ENCODE measurements at places on chromosomes 16 and 17.

GRCh38 chr17:27579304-27579703 is 51.7 kb upstream of the LGALS9 start:
- no peak for DNase-seq

DNA sequence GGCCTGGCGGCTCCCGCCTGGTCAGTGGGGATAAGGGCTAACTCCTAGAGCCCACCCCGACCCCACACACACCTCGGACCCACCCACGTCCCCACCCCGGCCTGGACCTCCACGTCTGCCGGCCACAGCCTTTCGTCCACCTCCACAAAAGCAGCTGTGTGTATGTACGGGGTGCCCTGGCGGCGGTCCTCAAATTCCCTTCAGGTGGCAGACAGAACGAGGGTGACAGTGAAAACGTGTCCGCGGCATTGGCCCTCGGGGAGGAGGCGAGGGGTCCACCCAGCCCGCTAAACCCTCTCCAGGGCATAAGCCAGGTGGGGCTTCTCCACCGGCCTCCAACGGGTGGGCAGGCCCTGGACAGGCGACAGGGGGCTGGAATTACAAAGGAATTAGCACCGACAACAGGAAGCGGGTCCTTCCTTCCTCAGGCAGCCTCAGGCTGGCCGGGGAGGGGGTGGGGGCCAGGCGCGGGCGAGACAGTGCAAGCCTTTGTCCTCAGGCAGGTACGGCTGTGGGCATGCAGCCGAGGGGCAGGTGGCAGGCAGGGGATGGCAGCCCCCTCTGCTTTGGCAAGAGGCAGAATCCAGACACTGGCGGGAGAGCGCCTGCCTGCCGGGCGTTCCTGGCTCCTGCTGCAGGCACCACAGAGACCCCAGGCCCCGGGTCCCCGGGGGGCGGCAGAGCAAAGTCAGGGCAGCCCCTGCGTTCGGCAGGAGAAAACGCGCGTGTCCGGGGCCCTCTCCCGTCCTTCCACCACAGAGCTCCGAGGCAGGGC is 12.3 kb upstream of the PITPNA start:
- DNase-seq = no peak

GRCh38 chr17:57215317-57215716 is 41.0 kb upstream of the MSI2 start:
- DNase-seq = no peak

DNA sequence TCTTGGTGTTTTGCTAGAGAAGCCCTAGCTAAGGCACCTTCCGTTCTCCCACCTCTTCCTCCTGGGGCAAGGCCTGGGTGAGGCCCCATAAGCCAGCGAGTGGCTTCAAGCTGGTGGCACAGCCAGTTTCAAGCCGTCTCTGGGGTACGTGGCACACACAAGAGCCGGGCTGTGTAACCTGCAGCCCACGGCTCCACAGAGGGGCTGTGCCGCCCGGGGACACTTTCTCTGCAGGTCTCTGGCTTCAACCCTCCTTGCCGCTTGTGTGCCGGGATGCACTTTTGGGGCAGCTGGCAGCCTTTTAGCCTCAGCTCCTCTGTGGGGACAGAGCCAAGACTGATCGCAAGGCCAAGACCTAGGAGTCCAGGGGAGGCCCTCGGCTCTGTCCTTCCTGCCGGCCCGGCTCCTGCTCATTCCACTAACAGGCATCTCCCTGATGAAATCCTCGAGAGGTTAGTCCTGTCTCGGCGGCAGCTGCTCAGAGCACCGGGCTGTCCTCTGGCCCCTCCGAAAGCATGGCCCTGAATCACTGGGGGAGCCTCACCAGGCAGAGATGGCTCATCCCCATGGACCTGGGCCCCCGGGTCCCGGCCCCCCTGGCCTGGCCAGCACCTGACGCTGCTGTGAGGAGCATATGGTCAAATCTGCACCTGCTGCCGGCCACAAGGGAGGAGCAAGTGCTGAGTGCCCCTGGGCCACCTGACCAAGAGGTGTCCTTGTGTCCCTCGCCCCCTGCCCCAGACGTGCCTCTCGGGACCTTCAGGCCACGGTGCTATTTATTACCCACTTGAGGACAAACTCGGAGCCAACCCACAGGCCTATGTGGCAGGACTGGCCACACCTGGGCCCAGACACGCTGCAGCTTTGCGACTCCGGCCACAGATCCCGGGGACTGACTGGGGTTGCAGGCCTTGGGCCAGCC is 98.5 kb downstream of the METRNL start:
- DNase-seq = no peak

DNA sequence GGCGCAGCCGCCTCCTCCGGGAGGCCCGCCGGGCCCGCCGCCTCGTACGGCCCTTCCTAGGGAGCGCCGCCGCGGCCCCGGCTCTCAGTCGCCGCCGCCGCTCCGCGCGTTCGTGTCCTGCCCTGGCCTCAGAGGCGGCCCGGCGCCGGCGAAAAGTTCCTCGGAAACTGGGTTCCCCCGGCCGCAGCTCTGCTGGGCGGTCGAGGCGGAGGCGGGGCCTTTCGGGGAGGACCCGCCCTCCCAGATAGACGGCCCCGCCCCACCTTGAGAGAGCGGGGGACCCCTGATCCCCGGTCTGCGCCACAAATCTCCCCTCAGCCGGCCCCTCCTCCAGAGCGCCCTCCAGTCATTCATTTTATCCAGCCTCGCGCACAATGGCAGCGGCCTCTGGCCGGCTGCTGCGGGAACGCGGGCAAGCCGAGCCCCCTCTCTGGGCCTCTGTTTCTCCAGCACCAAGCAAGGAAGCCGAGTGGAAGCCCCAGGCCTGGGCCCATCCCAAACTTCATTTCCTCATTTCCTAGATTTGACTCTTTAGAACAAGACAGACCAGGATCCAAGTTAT is at the start of gene SREBF1:
Gene SREBF1 (minus strand): TSS at position 169 of the 562 bp plus-strand sequence. CDS start 169 bp downstream, outside the sequence.
- DNase-seq = peak; percentile 52

DNA sequence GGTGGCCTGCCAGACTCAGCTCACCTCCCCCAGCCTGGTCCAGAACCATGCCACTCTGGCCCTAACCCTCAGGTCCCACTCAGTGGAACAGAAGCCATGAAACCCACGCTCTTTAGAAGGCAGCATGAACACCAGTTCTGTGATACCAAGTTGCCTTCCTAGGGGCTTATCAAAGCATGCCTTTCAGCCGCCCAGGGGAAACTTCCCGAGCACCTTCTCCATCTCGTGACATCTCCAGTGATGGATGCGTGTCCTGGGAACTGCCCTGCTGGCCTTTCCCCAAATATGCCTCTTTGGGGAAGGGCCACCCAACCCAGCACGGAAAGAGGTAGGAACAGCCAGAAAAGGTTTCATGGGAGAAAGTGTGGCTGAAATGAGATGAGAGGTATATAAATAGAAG is 8.3 kb downstream of the CCDC42 start:
- DNase-seq = no peak

DNA sequence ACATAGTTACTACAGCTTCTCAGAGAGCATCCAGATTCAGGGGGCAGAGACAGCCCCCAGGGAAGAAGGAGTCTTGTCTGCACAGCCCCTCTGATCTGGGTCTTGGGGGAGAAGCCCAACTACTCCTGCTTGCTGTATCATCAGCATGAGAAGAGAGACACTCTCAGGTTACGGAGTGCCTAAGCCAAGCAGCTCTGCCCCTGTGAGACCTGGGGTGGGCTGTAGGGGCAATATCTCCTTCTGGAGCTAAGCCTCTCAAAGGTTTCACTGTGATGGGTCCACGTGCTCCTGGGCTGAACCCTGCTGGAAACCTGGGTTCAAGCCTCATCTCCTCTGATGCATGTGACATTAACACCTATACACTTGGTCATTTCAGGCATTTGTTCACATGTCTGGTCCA is 123.2 kb downstream of the CPPED1 start:
- DNase-seq = no peak

DNA sequence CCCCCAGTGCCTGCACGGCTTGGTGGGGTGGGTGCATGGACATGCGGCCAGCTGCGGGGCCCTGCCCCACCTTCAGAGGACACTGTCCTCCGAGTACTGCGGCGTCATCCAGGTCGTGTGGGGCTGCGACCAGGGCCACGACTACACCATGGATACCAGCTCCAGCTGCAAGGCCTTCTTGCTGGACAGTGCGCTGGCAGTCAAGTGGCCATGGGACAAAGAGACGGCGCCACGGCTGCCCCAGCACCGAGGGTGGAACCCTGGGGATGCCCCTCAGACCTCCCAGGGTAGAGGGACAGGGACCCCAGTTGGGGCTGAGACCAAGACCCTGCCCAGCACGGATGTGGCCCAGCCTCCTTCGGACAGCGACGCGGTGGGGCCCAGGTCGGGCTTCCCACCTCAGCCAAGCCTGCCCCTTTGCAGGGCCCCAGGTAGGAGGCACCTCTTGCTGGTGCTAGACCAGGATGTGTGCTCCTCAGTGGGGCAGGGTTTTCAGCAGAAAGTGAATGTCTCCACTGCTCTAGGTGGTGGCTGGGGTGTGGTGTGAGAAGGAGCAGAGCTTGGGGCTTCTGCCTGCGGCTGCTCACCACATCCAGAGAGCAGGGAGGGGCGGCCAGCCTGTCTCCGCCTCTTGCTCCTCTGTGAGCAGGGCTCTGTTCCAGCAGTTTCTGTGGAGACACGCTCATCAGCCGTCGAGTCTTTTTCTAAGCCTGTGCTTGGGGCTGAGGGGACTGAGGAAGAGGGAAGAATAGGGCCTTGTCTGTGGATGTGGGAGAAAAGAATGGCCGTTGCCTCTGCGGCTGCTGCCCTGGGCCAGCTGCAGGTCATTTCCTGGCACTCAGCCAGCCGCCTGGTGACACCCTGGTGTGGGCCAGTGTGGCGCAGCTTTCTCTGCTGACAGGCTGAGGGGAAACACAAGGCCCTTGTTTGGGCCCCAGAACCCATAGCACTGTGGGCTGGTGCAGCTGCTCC is 2.2 kb downstream of the ZNF276 start:
- peak; percentile 65 for DNase-seq

GRCh38 chr16:79918916-79919315 is 318.4 kb upstream of the MAF start:
- DNase-seq = no peak

DNA sequence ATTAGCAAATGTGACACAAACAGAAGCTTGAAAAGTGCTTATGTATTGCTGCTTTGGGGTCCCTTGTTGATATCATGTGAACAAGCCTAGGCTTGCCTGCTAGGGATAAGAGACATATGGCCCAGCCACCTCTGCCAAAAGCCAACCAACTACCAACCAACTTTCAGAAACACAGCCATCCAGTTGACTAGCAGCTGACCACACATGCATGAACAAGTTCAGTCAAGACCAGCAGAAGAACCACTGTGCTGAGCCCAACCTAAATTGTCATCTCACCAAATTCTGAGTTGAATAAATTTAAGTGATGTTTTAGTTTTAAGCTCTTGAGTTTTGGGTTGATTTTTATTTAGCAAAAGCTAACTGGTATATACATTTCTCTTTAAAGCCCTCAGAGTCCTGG is 3.5 kb downstream of the ERN2 start:
- no peak for DNase-seq

GRCh38 chr16:70257391-70257790 is 5.7 kb upstream of the EXOSC6 start:
- no peak for DNase-seq

- DNase-seq = no peak
Measured at GRCh38 chr17:61382796-61383688, 16.6 kb upstream of the TBX2 start.

GRCh38 chr16:1903845-1904840 is 14.1 kb downstream of the HS3ST6 start:
- no peak for DNase-seq

DNA sequence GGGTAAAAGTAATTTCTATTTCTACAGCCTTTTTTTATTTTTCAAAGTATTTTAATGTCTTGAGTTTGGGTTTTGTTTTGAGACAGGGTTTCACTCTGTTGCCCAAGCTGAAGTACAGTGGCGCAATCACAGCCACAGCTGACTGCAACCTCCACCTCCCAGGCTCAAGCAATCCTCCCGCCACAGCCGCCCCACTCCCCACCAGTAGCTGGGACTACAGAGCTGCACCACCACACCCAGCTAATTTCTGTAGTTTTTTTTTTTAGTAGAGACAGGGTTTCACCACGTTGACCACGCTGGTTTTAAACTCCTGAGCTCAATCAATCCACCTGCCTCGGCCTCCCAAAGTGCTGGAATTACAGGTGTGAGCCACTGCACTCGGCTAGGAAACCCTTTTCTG is 44.0 kb downstream of the TUBD1 start:
- peak; percentile 78 for DNase-seq

DNA sequence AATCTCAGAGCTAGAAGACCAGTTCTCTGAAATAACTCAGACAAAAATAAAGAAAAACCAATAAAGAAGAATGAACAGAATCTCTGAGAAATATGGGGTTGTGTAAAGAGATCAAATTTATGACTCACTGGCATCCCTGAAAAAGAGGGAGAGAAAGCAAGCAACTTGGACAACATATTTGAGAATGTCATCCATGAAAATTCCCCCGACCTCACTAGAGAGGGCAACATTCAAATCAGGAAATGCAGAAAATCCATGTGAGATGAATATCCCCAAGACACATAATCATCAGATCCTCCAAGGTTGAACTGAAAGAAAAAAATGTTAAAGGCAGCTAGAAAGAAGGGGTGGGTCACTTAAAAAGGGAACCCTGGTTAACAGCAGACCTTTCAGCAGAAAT is 32.1 kb downstream of the TANC2 start:
- DNase-seq = no peak

GRCh38 chr16:31225193-31225592 is 8.3 kb upstream of the PYDC1 start:
- DNase-seq = no peak

GRCh38 chr16:73537921-73538320 is 490.0 kb upstream of the ZFHX3 start:
- DNase-seq = no peak

GRCh38 chr17:19359856-19360255 is 2.7 kb downstream of the B9D1 start:
- DNase-seq = no peak

GRCh38 chr16:88013091-88013609 is 61.9 kb downstream of the BANP start:
- no peak for DNase-seq

GRCh38 chr17:77327566-77328464 is 187.0 kb downstream of the SEC14L1 start:
- no peak for DNase-seq

GRCh38 chr16:528111-529011 is 849 bp downstream of the CAPN15 start:
- peak; percentile 39 for DNase-seq

GRCh38 chr16:3655396-3656159 is 1.1 kb downstream of the DNASE1 start:
- DNase-seq = no peak

- DNase-seq = no peak
Measured at GRCh38 chr17:64507413-64507782, 621 bp downstream of the CEP95 start.

- no peak for DNase-seq
Measured at GRCh38 chr17:41367426-41368075, 2.1 kb downstream of the KRT33B start.

- DNase-seq = no peak
Measured at GRCh38 chr17:28191018-28191417, 128.0 kb upstream of the TMEM97 start.
